ENCODE measurements at places on chromosomes 1 and 21.

- DNase-seq: no peak
Observed at GRCh38 chr21:29029524-29029923, 5.1 kb downstream of the USP16 start.

DNA sequence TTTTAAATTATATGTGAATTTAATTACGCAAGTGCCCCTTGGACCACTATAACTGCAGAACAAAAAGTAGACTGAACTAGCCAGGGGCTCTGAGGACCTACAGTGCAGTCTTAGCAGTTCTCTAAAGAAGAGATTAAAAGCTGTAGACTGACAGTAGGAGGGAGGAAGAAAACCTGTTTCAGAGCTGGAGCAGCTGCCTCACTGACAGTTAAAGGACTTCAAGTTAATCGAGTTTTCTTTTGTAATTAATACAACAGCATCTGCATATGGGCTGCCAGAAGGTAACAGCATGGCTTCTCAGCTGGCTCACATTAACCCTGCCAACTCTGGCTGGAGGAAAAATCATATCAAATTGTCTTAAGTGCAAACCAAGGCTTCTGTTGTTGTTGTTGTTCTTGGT lies 19.9 kb downstream of the DSTYK start:
- no peak for DNase-seq

DNA sequence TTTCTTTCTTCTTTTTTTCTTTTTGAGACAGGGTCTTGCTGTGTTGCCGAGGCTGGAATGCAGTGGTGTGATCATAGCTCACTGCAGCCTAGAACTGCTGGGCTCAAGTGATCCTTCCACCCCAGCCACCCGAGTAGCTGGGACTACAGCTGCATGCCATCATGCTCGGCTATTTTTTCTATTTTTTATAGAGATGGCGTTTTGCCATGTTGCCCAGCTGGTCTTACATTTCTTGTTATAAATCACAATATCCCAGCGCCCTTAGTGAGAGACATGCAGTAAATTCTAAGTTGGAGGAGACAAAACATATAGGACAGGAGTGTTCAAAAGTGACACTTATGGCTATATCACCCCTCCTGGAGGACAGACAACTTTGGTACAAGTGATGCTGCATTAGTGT lies 31.3 kb upstream of the ACTN2 start:
- no peak for DNase-seq

- DNase-seq: no peak
Observed at GRCh38 chr1:115432061-115432460, 94.0 kb upstream of the NGF start.

DNA sequence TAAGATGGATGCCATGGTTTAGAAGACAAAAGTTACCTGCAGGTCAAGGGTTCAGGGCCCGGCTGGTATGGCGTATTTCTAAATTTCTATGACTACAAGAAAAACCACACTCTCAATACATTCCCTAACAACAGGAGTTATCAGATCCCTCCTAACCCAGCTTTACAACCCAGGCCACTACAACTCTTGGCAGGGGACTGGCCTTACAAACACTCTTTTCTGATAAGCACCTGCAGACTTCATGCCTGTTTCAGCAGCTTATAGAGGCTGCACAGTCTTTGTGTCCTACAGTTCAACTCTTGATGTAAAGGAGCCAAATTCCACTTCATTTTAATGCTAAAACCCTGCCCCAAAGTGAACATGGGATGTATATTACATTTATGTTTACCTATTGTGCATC lies 461.4 kb downstream of the SIPA1L2 start:
- no peak for DNase-seq

- no peak for DNase-seq
Observed at GRCh38 chr1:234533034-234533891, 54.3 kb upstream of the TARBP1 start.

GRCh38 chr1:46187106-46187869 lies 10.9 kb downstream of the POMGNT1 start:
- DNase-seq: no peak

DNA sequence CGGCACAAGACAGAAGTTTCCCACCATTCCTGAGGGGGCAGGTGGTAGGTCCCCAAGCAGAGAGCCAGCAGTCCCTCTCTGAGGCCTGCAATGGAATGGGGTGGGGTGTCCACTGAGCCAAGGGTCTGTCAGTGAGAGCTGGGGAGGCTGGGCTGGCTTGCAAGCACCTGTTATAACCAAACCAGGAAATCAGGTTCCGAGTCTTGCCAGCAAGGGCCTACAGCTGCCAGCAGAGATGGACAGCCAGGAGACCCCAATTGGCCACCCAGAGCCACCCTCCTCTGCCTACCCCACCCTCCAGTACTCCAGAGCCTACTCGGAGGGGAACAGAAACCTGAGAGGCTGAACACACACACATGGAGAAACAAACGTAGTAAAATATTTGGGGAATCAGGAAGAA lies 32.2 kb downstream of the PSEN2 start:
- no peak for DNase-seq

DNA sequence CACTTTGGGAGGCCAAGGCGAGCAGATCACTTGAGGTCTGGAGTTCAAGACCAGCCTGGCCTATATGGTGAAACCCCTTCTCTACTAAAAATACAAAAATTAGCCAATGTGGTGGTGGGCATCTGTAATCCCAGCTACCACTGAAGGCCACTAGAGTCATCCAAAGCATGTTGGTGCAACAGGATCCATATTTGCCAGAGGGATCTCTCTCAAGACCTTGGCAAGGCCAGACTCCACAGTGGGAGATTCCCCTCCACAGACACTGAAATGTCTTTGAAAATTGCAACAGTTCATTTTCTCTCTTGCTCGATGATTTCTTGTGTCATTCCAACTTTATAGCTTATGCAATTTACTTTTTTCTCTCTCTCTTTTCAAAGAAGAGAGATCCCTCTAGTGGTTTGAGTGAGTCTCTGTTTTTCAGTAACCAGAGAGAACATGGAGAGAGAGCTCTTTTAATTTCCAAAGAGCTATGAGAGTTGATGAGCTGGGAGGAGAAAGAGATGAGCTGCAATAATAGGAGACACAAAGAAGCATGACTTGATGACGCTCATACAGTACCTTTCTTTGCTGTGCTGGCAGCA lies 176.8 kb upstream of the USP25 start:
- DNase-seq: no peak

DNA sequence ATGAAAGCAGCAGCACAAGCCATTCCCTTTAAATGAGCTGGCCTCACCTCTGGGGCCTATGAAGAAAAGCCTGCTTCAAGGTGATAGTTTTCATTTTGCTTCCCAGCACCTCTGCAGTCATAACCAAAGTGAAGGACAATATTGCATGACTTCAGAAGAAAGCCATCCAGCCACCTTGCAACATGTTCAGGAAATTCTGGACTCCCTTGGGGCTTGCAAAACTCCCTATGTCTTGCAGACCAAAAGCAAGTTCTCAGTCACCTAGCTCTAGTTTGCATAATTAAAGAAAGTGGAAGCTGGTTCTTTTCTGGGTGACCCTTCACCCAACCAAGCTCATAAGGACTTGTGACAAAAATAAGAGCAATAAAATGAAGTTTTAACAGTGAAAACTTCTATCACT lies 87.6 kb downstream of the GFI1 start:
- no peak for DNase-seq

DNA sequence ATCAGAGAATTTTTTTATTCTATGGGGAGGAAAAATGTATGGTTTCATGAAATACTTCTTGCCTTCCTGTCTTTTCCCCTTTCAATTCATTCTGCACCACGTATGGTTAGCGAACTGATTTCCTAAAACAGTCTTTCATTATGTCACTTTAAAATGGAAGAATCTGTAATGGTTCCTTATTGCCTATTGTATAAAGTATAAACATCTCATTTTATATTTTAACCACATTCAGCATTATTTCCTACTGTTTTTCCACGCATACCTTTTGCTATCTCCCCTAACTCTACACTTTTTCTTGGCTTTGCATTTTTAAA lies 232.3 kb upstream of the B3GALT2 start:
- DNase-seq: no peak

GRCh38 chr1:25774921-25775771 lies 24.8 kb upstream of the SELENON start:
- no peak for DNase-seq

GRCh38 chr1:201689647-201690046 lies 139.3 kb upstream of the IPO9 start:
- DNase-seq: no peak

GRCh38 chr1:75053207-75053606 lies 81.0 kb upstream of the LHX8 start:
- DNase-seq: no peak

GRCh38 chr1:31382379-31382989 lies 9.6 kb upstream of the FABP3 start:
- no peak for DNase-seq

DNA sequence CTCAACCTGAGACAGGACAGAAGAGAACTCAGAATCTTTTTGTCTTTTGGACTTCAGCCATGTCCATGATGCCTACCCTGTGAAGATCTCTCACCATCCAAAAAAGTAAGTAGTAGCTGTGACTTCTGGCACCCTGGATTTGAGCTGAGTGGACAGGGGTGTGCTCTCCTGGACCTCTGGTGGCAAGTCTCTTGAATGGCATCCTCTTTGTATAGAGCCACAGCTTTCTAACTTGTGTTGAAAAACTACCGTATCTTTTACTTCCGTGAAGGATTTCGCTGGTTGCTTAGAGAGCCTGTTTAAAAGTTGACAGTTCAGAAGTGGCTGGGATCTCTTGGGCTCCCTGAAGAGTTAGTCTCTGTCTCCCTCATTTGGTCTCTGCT lies 1.8 kb downstream of the MFN2 start:
- no peak for DNase-seq

- no peak for DNase-seq
Observed at GRCh38 chr1:231027971-231028370, 12.1 kb downstream of the FAM89A start.

DNA sequence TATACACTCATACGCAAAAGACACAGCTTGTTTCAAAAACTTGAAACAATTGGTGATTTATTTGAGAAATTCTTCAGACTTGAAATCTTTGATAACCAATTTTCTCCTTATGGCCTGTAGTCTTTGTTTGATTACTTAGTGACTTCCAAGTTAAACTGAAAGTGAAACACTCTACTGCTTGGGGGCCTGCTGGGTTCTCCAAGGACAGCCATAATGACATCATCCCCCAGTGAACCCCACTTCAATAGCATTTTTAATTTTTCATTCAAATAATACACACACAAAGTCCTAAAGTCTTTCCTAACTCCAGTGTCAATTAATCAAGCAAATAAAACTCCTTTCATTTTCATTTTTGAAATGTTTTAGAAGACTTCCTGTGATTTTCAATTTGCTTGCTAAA lies 59.2 kb downstream of the KRTAP19-8 start:
- DNase-seq: no peak

GRCh38 chr1:115006191-115006590 lies 23.4 kb upstream of the TSHB start:
- DNase-seq: no peak

GRCh38 chr1:49052102-49052501 lies 275.4 kb upstream of the BEND5 start:
- DNase-seq: no peak

DNA sequence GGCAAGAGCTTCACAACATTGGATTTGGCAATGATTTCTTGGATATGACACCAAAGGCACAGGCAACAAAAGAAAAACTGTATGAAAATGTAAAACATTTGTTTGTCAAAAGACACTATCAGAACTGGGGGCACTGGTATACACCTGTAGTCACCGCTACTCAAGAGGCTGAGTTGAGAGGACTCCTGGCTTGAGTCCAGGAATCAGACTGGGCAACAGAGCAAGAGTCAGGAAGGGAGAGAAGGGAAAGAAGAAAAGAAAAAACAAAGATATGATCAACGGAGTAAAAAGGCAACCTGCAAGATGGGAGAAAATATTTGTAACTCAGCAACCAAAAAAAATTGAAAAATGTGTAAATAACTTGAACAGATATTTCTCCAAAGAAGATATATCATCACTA lies 6.0 kb upstream of the TUT4 start:
- no peak for DNase-seq

- DNase-seq: no peak
Observed at GRCh38 chr1:185971688-185972087, 237.5 kb downstream of the HMCN1 start.

- no peak for DNase-seq
Observed at GRCh38 chr1:168180148-168180524, 1.4 kb downstream of the TIPRL start.

DNA sequence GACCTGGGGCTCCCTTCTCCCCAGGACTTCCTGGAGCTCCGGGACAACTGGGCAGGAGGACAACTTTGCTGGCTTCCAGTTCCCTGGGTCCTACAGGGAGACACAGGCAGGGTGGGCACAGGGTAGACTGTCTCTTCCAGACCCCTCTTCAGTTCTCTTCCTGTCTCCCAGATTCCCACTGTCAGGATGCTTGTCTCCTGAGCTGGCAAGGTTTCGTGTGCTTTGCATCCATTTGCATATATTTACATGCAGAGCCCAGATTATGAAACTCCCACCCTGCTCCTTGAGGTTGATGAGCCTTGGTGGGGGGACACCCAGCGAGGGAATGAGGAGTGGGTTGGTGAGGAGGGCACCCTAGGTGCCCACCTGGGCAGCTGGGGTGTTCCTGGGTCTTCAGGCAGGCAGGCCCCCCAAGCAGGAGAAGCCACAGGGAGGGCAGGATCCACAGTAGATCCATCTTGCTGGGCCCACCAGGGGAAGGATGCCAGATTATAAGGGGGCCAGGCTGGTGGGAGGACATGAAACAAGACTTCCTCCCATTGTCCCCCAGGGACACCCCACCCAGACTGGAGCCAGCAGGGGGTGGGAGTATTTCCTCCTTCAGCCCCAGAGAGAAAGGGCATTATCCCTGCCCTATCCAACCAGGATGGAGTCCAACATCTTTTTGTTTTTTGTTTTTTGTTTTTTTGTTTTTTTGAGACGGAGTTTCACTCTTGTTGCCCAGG lies at the start of gene FCN3:
FCN3 (minus strand) TSS at position 463 of the 725 bp plus-strand sequence; CDS start at position 457, 6 bp downstream.
- no peak for DNase-seq

DNA sequence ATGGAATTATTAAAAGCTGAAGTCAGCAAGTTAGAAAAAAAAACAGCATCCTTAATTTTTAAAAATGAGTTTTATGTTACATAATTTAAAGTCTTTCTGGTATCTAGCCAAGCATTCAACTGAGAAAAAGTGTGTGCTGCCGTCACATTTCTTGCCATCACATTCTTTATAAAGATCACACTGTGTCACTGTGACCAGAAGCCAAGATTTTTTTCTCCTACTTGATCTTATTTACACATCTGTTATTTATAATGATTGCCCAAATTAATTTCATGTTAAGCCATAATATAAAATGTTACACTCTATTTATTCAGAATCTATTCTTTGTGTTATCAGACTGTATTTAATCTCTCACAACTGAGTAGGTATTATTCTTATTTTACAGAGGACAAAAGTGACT lies 1603.7 kb downstream of the PLA2G4A start:
- no peak for DNase-seq

Data from brain pericyte (primary cell).